ENCODE measurements at places on chromosomes 3 and 15. TPM values are rescaled to one million over a fixed set of nuclear protein-coding genes. Genes with fewer than 3 reads are reported as not detected.
A peak's percentile ranks its signal among the peaks of the same experiment; 100 is the strongest.

Gene B3GALNT1
- total RNA-seq, result 0.59 TPM

Gene IL16
- total RNA-seq, result 2.1 TPM

Gene SPTBN5
- 0.37 TPM for total RNA-seq

Gene BDH1
- total RNA-seq, result 16.0 TPM

Gene CMTM8
- total RNA-seq, result 0.97 TPM

Gene CACNA2D3
- total RNA-seq, result 13.5 TPM

Gene LDHAL6B
- not detected for total RNA-seq

DNA sequence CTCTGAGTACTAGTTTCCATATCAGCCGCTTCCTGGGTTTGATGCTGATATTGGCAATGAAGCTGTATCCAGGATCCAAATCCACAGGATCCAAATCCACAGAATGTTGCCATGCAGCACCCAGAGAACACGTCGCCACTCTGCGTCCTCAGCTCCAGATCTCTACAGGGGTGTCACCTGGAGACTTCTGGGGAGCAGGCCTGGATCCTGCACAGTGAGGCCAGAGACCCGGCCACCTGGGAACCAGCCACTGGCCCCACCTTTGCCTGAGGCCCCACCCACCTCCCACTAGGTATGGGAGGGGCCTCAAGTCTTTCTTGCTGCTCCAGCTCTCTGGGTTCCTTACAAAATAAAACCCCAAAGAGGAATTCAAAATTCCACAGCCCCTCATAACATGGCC, 123.9 kb downstream of the LRRK1 start:
- DNase-seq, result no peak

- DNase-seq, result peak; percentile 72
Measured at GRCh38 chr3:44584646-44585501, at the start of gene ZNF660. TSS of gene ZNF660 (plus strand) at chr3:44584964. CDS start at chr3:44594194, 9,230 bp downstream.

GRCh38 chr3:25171118-25171807, 256.8 kb upstream of the RARB start:
- no peak for DNase-seq

- DNase-seq, result no peak
Measured at GRCh38 chr15:22259881-22260421, 179.6 kb downstream of the OR4M2 start.

- no peak for DNase-seq
Measured at GRCh38 chr3:141227752-141228151, 3.9 kb upstream of the PXYLP1 start.

DNA sequence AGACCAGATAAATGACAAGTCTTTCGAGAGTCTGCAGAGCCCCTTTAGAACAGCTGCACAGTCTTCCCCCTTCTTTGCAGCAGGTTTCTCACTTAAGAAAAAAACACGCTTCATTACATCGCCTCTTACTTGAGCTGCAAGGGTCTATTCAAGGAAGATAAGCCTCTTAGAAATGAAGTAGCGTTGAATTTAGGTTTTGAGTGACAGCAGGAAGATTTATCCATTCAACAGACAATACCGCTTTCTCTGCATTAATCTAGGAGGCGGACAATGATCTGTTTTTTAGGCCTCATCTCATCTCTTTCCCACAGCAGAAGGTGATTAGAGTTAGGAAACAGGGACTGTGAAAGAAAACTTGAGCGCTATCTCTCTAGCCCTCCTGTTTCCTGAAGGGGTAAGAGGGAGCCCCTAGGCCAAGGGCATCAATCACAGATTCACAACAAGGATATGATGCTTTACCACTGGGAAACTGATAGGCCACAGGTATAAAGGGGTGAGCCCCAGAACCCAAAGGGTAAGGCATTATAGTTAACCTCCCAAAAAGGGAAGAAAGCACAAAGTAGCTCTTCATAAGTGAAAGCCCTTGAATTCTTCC, 84.3 kb downstream of the MECOM start:
- DNase-seq, result no peak

- no peak for DNase-seq
Measured at GRCh38 chr3:128112357-128112968, 11.1 kb downstream of the RUVBL1 start.

DNA sequence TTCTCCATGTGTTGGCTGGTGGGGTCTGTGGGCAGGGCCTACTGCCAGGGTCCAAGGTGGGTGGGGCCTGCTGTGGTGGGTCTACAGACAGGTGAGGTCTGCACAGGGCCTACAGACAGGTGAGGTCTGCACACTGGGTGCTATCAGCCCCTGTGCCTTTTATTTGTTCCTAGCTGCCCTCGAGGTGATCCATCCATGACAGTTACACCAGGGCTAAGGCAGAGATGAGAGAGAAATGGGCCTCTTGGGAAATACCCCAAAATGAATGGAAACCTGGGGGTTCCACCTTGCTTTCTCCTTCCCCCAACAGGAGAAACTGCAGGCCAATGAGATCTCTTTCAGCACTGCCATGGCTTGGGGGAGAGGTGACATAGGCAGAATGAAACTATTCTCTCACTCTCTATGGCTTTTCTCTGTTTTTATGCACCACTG, 36.4 kb downstream of the CFAP100 start:
- DNase-seq, result no peak

DNA sequence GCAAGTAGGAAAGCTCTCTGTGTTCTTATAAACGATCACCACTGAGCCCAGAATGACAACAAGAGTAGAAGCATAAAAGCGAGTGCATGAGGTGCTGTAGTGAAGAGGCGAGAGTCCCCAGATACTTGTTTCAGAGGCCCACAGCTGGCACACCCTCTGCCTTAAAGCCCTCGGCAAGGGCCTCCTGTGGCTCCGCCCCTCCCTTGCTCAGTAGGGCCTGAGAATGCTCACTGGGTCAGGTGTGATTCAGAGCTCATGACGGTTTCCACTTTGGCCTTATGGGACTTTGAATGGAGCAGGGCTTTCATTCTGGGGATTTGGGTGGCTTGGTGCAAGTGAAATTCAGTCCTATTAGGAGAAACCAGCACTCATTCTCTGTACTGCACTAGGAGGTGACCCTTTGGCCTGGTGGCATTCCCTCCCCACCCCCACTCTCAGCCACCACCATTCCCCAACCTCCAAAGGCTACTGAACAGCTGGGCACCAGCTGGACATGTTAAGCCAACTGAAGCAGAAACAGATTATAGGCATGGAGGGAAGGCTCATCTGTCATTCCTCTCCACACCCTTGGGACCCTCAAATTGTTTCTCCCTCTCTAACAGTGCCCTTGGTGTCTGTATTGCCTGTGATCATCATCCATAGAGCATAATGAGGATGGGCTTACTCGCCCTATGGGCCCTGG, 109.6 kb upstream of the CTDSPL start:
- DNase-seq, result no peak

DNA sequence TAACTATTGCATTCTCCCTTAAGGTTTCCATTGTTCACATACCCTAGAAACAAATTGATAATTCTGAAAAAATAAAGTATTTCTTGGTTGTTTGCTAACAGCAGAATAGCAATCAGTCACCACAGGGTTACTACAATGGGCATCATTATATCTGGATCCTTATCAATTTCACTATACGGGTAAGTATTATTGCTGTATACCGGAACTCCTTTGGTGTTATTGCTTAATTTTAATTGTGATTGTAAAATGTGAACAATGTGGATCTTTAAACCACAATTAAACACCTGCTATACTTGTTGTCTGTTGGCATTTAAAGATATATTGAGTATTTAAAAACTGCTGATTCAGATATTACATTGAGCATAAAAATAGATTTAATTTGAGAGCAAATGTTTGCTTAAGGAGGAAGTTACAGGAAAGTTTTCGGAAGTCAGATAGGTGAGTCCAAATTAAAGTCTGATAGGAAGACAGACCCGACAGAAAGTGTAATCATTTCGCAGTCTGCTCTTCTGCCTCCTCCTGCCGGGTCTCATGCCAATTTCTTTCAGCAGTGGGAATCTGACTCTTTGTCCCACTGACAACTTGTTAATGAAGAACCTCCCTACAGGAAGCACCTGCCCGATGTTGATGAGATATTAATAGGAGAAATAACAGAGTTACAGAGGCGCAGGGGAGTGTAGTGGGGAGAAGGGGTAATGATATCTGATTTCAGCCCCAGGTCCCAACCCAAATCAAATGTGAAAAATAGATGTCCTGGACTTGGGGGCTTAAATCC, 169.7 kb upstream of the TBC1D5 start:
- no peak for DNase-seq

GRCh38 chr3:53502737-53503136, 8.3 kb downstream of the CACNA1D start:
- DNase-seq, result no peak

DNA sequence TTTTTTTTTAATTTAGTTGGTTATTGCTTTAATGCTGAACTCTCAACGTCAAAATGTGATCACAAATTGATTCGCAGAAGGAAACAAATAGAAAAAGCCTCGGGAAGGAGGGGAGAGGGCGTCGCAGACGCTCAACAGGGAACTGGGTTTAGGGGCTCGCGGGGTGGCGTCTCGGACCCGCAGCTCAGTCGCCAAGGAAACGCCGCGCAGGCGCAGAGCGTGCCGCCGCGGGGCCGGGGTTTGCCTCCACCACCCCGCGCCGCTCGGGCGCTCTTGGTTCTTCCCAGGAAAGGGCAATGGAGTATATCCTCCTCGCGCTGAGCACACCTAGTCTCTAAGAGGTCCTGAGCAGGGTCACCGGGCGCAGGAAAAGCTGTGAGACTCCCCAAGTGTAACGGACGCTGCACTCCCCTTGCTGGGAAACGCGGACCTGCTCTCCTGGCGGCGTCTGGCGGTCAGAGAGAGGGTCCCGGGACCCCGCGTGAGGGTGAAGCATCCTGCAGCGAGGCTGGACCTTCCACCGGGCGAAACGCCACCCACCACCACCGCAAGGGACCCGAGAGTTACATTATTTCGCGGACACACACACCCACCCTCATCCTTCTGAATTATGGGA, 753 bp downstream of the PLCH1 start:
- DNase-seq, result peak; percentile 62

- no peak for DNase-seq
Measured at GRCh38 chr3:140748-141330, 55.7 kb upstream of the CHL1 start.

DNA sequence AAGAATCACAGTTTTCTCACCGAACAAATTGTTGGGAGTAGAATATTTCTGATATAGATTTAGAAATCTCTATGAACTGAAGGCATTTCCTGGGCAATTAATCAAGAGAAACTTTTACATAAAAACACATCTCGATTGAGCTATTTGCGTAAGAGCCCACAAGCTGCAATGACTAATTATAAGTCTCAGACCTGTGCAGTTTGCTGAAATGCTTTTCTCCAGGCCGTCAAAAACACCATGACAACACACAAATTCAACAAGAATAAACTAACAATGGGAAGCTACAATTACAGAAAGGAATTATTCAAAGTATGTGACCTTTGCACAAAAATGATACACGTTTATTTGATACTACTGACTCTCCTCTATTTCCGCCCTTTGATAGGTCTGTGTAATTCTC, 481.2 kb upstream of the WNT5A start:
- no peak for DNase-seq

GRCh38 chr3:16203671-16204629, 29.5 kb downstream of the GALNT15 start:
- DNase-seq, result no peak

- DNase-seq, result no peak
Measured at GRCh38 chr15:22903427-22903826, 65.0 kb downstream of the NIPA2 start.

GRCh38 chr3:102090721-102091045, 241.4 kb downstream of the NFKBIZ start:
- DNase-seq, result no peak

Measured in psoas muscle (tissue), 8 donors.